ENCODE measurements at places on chromosomes 7 and 10. TPM values are rescaled to one million over a fixed set of nuclear protein-coding genes. Genes with fewer than 3 reads are reported as not detected.

INA gene
- 3.7 TPM for total RNA-seq

UCN3 gene
- not detected for total RNA-seq

HMX3 gene
- not detected for total RNA-seq

- no peak overlapping the region for H3K4me3 ChIP-seq
- H3K27me3 ChIP-seq: no peaks in the 10 kb centered on the region
- H3K4me1 ChIP-seq: no peaks in the 10 kb centered on the region
- no peak overlapping the region for H3K27ac ChIP-seq
- peaks cover 1% of the 10 kb centered on the region for H3K36me3 ChIP-seq
These were observed 68.5 kb downstream of the NHLRC2 start for GRCh38 chr10:113922787-113923570.

DNA sequence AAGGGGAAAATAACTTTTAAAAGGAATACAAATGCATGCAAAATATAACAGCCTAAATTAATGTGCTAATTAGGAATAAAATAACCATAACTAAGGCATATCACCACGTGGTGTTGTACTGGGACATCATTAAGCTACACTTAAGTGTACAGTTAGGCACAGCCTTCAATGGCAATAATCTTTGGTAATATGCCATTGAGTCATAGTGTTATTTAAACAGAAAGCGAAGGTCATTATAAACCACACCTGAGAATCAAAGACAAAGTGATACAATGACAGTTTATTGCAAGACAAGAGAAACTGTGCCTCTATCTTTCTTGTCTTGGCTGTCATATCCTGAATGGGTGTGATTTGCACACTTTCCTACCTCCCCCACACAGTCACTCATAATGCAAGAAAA is 30.5 kb upstream of the AUTS2 start:
- no peak for DNase-seq
- no peaks in the 10 kb centered on the region for H3K27me3 ChIP-seq
- H3K4me3 ChIP-seq: no peak overlapping the region
- H3K4me1 ChIP-seq: no peaks in the 10 kb centered on the region
- no peaks in the 10 kb centered on the region for H3K36me3 ChIP-seq
- no peak overlapping the region for H3K27ac ChIP-seq

DNA sequence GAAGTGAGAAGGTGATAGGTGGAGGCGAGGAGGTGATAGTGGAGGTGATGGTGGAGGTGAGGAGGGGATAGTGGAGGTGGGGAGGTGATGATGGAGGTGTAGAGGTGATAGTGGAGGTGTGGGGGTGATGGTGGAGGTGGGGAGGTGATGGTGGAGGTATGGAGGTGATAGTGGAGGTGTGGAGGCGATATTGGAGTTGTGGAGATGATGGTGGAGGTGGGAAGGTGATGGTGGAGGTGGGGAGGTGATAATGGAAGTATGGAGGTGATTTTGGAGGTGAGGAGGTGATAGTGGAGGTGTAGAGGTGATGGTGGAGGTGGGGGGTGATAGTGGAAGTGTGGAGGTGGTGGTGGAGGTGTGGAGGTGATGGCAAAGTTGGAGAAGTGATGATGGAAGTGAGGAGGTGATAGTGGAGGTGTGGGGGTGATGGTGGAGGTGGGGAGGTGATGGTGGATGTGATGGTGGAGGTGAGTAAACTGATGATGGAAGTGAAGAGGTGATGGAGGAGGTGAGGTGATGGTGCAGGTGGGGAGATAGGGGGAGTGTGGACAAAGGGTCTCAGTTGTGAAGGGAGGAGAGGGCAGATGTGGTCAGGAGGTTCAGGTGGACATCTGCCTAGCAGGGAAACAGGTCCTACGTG is 36.6 kb downstream of the ADCY1 start:
- no peaks in the 10 kb centered on the region for H3K4me1 ChIP-seq
- no peak for DNase-seq
- no peak overlapping the region for H3K27ac ChIP-seq
- H3K27me3 ChIP-seq: no peaks in the 10 kb centered on the region
- H3K4me3 ChIP-seq: no peak overlapping the region

DNA sequence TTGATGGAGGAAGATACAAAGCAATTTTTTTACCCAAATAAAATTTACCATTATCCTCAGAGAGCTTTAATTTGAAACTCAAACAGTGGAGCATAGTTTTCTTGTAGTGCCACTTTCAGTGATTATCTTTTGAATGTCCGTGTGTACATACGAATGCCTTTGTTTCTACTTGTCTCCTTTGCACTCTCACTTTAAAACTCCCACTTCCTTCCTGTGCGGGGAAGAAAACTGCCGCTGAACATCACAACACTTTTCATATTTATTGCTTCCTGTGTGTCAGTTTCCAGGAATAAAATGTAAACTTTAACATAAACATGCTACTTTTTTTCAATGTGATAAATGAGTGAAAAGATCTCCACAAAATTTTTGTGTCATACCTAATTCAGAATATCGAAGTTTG is 102.4 kb downstream of the SEMA3A start:
- no peaks in the 10 kb centered on the region for H3K36me3 ChIP-seq
- H3K27me3 ChIP-seq: no peaks in the 10 kb centered on the region

DNA sequence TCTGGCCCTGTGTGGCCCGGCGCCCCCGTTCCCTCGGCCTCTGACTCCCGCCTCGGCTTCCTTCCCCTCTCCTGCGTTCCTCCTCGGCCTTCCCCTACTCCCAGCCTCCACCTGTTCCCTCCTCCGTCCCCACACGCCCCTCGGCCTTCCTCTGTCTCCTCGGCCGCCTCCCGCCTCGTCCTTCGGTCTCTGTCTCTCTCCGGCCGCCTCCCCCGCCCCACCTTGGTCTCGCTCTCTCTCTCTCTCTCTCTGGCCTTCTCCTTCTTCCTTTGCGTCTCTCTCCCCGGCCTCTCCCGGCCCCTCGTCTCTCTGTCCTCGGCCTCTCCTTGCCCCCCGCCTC is 588 bp downstream of the GET4 start:
- H3K36me3 ChIP-seq: peaks cover 54% of the 10 kb centered on the region
- no peaks in the 10 kb centered on the region for H3K27me3 ChIP-seq
- H3K27ac ChIP-seq: peak overlapping the region; percentile 71
- H3K4me1 ChIP-seq: peaks cover 4% of the 10 kb centered on the region
- peak overlapping the region; percentile 81 for H3K4me3 ChIP-seq

DNA sequence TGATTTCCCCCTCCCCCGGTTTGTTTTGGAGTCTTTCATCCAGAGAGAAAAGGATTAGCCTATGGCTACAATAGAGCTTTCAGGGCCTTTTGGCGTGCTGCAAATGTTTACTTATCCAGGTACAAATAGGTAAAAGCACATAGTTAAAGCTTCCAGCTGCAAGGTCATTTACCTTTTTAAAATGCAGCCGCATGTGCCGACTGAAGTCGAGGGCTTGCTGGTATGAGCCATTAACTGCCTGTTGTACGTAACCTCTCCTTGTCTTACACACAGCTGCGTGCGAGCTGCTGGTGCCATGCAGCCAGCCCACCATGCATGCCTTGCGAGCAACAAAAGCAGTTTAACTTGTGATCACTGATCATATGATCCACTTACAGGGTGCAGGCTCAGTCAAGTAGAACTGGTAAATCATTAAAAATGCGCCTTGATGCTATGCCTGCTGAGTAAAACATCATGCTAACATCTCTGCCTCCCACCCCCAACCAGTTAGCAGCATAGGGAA is 866.4 kb downstream of the LRMDA start:
- no peak overlapping the region for H3K27ac ChIP-seq
- no peaks in the 10 kb centered on the region for H3K36me3 ChIP-seq
- H3K4me1 ChIP-seq: peaks cover 8% of the 10 kb centered on the region

All from endodermal cell (in vitro differentiated cells).